ENCODE measurements at places on chromosomes 7 and 10.

DNA sequence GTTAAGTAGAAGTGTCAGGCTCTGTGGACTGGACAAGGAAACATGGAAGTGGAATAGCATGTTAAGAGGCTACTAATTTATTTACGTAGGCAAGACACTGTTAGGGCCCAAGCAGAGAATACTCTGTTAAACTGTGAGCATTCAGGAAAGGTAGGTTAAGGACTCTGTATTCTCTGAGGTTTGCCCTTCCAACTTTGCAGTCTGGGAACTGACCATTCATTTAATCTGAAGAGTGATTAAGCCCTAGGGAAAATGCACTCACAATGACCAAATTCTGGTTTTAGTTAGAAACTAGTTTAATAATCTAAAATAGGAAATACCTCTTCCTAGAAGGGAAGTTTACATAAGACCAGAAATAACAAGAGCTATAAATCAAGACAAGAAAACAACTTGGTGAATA lies 266.6 kb downstream of the SUGCT start:
- peak; percentile 31 for DNase-seq

GRCh38 chr7:9718071-9718661 lies 1255.5 kb upstream of the PHF14 start:
- no peak for DNase-seq

DNA sequence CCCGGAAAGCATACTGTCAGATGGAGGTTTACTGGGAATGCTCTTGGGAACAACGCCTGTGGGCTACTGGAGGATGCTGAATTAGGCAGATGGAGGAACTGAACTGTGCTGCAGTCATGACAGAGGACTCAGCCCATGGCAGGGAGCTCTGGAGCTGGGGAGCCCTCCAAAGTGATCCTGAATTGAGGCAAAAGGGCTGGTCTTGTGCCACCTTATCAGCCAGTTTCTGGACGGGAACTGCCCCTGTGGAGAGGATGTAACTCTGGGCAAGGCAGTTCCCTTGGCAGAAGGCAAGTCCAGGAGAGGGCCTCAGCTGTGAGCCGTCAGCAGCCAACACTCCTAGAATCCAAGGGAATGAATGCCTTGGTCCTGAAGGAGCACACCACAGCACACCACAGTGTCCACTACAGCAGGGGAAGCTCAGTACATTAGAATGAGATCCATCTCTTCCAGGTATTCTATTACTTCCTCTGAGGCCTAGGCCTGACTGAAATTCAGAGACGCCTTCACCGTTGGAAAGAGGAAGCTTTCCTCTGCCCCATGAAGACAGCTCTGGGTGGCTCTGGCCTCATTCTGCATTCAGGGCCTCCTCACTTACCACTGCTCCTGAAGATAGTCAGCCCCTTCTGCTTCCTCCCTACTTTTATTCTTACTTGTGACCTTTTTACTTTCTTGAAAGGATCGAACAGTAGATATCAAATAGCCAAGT lies 139.6 kb upstream of the GPR26 start:
- DNase-seq, result no peak

- peak; percentile 42 for DNase-seq
Measured at GRCh38 chr10:113475381-113475807, 77.5 kb upstream of the HABP2 start.

All from fibroblast of mammary gland (primary cell).